ENCODE measurements at places on chromosomes 2 and 18.

DNA sequence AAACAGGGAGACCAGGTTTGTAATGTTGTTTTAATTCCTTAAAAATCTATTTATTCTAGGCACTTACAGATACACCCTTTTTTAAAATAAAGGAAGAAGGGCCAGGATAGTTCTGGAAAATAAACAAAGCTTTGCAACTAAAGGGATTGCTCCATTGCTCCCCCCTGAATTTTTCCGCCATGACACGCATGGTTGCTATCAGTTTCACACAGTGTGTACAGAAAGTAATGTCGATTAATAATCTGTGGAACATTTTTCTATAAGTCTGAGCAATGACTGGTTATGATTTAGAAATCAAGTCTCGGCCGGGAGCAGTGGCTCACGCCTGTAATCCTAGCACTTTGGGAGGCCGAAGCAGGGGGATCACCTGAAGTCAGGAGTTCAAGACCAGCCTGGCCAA lies 90.8 kb downstream of the GAREM1 start:
- DNase-seq: no peak

DNA sequence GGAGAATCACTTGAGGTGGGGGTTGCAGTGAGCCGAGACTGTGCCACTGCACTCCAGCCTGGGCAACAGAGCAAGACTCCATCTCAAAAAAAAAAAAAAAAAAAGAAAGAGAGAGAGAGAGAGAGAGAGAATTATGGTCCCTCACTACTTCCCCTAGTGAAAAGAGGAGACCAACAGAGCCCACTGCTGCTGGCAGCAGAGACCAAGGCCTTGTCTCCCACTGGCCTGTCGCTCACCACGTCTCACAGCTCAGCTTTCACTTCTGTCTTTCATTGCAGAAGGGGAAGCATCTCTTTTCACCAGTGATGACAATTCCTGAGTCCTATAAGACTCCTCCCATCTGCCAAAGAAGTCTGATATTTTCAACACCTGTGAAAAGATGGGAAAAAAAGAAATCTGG lies 81.3 kb downstream of the CLHC1 start:
- DNase-seq: no peak

- DNase-seq: no peak
Measured at GRCh38 chr2:129912871-129913694, 66.4 kb upstream of the RAB6C start.

- peak; percentile 37 for DNase-seq
Measured at GRCh38 chr2:58042486-58042970, 4.1 kb upstream of the VRK2 start.

DNA sequence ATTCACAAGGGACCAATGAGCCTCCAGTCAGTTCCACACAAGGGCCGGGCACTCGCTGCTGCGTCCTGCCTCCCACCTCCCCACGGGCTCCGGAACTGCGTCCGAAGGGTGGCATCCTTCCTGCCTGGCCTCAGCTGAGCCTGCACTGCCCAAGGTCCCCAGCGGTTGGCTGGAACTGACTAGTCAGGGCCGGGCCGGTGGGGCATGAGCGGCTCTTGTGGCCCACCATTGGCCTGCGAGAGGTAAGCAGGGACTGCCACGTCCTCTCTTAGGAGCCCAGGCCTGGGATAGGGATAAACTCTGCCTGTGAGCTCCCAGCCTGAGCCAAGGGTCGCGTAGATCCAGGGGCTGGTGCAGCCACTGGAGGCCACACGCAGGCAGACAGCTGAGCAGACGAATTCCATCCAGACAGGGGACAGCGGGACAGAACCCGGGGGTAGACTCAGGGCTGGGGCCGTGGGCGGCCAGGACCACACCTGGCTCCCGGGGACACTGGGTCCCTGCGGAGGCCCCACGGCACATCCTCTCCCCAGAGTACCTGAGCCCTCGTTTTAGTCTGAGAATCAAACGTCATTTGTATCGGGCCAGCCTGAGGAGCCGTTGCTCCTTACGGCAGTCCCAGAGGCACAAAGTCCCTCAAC lies 148.4 kb downstream of the ZNF516 start:
- no peak for DNase-seq

DNA sequence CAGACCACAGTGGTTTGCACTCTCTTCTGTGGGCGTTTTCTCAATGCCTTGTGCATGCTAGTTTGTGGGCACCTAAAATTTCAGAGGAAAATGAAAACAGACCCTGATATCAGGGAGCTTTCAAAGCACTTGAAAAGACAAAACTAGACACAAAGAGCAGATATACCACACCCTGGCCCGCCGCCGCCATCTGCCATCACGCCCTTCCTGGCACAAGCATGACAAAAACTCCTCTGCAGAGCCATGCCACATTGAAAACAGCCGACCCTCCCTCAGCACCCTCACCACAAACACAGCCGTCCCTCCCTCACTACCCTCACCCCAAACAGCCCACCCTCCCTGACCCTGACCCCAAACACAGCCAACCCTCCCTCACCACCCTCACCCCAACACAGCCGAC lies 84.8 kb upstream of the RAB6C start:
- DNase-seq: no peak

- DNase-seq: no peak
Measured at GRCh38 chr2:183383854-183384253, 259.6 kb downstream of the NUP35 start.

GRCh38 chr2:38889045-38889444 lies 630 bp upstream of the ARHGEF33 start:
- DNase-seq: no peak

GRCh38 chr18:70260683-70261082 lies 28.2 kb upstream of the SOCS6 start:
- DNase-seq: no peak

GRCh38 chr18:76668546-76668945 lies 153.8 kb upstream of the ZNF236 start:
- DNase-seq: no peak

- DNase-seq: no peak
Measured at GRCh38 chr18:52435301-52435700, 95.3 kb downstream of the DCC start.

DNA sequence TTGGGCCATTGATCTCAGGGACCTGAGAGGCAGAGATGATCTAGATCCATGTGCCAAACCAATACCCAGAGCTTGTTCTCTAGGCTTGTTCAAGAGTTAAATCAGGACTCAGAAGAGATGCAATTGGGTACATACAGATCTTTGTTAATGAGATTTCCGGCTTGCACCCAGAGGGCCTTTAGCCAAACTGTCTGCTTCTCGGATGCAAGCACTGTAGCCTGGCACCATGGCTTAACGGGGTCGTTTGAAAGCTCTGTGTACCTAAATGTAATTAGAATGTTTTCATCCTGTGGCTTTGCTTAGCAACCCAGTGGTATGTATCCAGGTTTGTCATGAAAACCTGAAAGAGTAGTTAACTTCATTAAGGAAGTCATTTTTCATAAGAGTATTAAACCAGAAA lies 94.2 kb downstream of the TPGS2 start:
- DNase-seq: no peak

DNA sequence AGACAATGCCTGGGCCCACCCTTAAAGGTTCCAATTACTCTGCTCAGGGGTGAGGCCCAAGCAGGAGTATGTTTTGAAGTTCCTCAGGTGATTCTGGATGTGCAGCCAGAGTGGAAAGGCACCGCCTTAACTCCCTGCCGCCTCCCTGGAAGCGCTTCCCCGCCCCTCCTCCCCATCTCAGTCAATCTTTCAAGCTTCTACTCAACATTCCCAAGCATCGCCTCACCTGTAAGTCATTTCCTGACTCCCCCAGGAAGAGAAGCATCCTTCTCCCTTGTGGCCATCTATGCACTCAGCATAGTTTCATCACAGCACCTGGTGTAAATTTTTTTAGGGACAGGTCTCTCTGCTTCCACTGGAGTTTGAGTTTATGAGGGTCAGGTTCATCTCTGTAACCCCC lies 67.5 kb downstream of the MYL12B start:
- DNase-seq: no peak

DNA sequence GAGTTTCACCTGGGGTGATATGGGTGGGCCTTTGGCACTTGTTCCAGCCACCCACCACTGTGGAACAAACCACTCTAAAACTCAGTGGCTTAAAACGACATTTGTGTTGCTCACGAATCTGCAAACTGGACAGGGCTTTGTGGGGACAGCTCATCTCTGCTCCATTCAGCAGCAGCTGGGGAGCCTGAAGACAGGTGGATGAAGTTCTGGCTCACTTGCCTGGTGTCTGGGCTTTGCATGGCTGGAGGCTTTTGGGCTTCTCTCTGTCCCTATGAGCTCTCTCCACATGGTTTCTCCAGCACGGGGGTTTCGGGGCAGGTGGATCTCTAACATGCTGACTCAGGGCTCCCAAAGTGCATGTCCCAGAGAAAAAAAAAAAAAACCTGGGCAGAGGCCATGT lies 93.0 kb upstream of the GLI2 start:
- DNase-seq: no peak

GRCh38 chr18:53458944-53459580 lies 765.4 kb downstream of the MBD2 start:
- DNase-seq: peak; percentile 67

- no peak for DNase-seq
Measured at GRCh38 chr2:221818616-221819320, 246.7 kb upstream of the EPHA4 start.

- no peak for DNase-seq
Measured at GRCh38 chr2:134433979-134434378, 180.1 kb downstream of the MGAT5 start.

DNA sequence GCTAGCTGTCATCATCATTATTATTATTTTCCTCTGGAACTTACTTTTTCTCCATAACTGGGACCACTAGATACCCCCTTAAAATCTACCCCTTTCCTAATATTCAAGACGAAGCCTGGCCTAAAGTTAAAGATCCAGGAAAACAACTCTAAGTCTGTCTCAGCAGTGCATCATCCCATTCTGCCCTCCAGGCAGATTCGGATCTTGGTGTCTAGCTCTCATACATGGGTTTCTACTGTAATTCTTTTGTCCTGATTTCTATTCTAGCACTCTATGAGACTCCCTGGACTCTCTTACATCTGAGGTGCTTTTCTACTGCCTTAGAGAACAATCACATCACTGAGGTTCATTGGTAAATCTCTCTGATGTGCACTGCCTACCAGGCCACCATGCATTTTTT lies 35.5 kb downstream of the MAP2 start:
- DNase-seq: no peak
